Kasumi-1 (cell line): ENCODE measurements at places on chromosomes 6 and 20.
A peak's percentile ranks its signal among the peaks of the same experiment; 100 is the strongest.

GRCh38 chr20:4082406-4083097, 67.2 kb upstream of the RNF24 start:
- DNase-seq, result peak; percentile 95

DNA sequence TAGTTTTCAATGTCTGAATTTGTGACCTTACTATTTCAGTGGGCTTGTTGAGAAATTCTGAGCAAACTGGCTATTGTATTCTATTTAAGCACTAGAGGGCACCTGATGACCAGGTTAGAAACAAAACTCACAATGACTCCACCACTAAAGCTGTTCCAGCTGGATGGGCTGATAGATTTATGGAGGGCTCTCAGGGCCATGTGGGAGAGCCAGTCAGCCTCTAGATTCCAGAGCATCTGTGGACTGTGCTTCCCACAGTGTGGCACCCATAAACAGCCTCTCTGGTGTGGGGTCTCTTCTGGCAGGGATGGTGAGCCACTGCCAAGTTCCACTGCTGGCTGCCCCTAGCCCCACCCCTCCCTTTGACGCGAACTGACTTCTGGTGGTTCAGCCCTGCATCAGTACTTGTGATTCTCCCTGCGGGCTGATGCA, 29.2 kb downstream of the C6orf58 start:
- peak; percentile 62 for DNase-seq

- no peak for DNase-seq
Measured at GRCh38 chr6:35096129-35096862, 44.8 kb downstream of the TCP11 start.

DNA sequence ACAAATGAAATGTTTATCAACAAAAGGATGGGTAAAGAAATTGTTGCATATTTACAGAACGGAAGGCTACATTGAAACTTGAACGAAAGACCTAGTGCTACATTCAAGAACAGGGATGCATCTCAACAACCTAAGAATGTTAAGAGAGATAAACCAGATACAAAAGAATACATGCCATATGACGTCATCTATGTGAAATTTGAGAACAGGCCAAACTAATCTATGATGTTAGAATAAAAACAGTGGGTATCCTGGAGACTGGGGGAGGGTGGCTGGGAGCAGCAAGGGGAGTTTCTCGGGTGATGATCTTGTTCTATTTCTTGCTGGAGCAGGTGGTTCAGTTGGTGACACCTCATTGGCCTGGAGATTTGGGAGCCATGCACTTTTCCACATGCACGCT, 81.5 kb downstream of the SULF2 start:
- DNase-seq, result no peak

DNA sequence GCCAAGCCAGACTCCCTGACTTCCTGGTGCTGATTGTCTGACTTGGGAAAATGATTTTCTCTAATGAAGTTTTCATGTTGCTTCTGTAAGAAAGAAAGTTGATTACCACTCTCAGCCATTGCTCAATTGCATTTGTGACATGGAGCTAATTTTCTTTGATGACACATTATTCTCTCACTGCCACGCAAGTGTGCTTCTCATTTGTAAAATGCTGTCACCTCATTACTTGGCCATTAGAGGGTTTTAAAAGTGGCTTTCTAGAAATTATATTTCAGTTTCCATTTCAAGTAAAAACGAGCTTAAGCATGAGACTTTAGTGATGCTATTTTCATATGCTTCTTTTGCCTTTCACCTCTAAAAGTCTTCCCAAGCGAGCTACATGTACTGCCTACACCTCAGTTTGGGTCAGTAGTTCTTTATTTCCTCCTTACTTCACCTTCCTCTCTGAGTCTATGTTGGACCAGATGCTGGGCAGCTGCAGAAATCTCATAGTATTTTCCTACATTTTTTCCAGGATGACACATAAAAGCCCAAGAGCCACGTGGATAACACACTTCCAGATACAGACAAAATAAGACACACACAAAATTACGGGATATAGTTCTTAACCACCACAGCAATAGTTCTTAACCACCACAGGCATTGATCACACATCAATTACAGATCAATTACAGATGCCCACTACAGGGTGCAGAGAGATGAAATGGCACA, 6.3 kb upstream of the FAM210B start:
- DNase-seq, result no peak

- DNase-seq, result no peak
Measured at GRCh38 chr6:106279179-106279578, 46.4 kb downstream of the ATG5 start.

DNA sequence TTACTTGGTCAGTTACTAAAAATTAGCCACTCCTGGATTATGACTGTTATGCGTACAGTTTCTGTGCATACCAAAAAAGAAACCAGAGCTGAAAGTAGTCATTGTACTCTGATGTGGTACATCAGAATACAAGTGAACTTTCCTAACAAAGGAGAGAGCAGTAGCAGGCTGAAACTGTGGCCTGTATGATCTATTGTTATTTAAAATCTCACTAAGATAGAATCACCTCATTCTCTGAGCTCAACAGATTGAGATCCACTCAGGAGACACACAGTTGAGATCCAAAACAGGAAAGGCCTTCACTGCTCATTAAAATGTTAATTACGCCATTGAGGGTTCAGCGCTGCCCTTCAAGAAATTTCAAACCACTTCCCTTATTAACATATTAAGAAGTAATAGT, 576.4 kb downstream of the LMBRD1 start:
- DNase-seq, result no peak

DNA sequence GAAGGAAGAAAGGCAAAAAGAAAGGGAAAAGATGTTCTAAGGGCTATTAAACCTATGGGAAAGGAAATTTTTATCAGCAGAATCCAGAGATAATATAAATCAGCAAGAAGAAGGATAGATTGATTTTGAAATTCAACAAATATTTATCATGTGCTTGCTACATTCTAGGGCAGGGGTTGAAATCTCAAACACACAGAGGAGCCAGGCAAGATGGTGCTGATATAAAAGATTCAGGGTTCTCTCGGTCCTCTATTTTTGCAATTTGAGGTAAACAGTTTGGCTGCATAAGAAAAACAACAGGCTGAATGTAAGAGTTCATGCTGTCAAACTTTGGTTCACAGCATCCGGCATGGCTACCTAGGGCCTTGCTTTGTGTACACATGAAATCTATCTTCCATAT, 109.6 kb upstream of the BMP2 start:
- no peak for DNase-seq

GRCh38 chr6:131840936-131841583, 33.2 kb downstream of the ENPP1 start:
- no peak for DNase-seq

- no peak for DNase-seq
Measured at GRCh38 chr6:52216932-52217575, 27.2 kb downstream of the IL17F start.

DNA sequence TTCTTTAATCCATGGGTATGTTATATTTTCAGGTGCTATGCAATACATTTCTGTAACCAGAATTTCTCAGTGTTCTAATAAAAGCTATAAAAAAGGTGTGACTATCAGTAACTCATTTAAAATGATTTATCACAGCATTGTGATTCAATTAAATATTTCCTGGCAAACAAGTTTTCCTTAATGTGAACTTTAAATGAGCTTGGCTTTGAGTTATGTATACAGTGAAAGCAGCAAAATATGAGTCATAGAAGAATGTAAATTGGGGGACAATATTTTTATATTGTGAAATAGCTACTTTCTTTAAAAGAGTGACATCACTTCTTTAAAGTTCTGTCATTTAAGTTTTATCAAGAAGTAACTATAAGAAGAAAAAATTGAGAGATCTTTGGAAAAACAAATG, 484.9 kb upstream of the MAN1A1 start:
- no peak for DNase-seq

- DNase-seq, result no peak
Measured at GRCh38 chr6:168537540-168537884, 96.5 kb downstream of the SMOC2 start.

- no peak for DNase-seq
Measured at GRCh38 chr20:51833326-51833725, 31.0 kb upstream of the SALL4 start.

DNA sequence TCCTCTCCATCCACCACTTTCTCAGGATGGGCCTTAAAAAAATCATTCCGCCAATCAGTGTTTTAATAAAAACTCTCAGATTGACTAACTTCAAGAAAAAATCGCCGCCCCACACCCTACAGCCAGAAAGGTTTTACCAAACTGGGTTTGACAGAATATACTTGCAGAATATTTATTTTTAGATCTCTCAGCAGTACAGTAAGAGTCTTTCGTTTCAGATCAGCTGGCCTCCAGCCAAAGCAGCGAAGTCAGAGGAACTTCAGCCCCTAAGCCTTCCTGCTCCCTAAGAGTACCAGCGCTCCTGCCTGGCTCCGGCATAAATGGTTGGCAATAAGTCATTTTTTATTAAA, 24.7 kb downstream of the TBC1D7 start:
- DNase-seq, result peak; percentile 81
